Myometrial cell (primary cell): ENCODE measurements at places on chromosomes 3 and 15. TPM values are rescaled to one million over a fixed set of nuclear protein-coding genes. Genes with fewer than 3 reads are reported as not detected.

SLC22A14 gene
- not detected in 2 replicates for total RNA-seq

LINGO1 gene
- total RNA-seq, result 0.35 TPM in 1 of 2 replicates, not detected in the other

GOLGA6D gene
- not detected in 2 replicates for total RNA-seq

LMAN1L gene
- not detected in 2 replicates for total RNA-seq
